ENCODE measurements at places on chromosomes 2 and 18.

DNA sequence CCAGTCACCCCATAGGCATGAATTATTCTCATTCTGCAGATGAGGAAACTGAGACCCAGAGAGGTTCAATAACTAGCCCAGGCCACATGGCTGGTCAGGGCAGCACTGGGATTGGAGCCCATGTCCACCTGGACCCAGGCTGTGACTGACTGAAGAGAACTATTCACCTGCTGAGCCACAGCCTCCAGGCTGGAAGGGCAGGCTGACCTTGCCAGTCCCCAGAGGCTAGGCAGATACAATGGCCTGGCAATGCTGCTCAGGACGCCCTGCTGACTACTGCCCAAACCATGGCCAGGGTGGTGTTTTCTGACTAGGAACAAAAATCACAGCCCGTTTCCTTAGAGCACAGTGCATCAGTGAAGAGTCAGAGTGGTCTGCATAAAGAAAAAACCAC is 36.8 kb downstream of the HS6ST1 start:
- no peak for DNase-seq

- DNase-seq: no peak
These were observed 172.5 kb upstream of the CREB1 start for GRCh38 chr2:207357216-207357615.

GRCh38 chr18:79507546-79508480 is 112.1 kb downstream of the NFATC1 start:
- no peak for DNase-seq

DNA sequence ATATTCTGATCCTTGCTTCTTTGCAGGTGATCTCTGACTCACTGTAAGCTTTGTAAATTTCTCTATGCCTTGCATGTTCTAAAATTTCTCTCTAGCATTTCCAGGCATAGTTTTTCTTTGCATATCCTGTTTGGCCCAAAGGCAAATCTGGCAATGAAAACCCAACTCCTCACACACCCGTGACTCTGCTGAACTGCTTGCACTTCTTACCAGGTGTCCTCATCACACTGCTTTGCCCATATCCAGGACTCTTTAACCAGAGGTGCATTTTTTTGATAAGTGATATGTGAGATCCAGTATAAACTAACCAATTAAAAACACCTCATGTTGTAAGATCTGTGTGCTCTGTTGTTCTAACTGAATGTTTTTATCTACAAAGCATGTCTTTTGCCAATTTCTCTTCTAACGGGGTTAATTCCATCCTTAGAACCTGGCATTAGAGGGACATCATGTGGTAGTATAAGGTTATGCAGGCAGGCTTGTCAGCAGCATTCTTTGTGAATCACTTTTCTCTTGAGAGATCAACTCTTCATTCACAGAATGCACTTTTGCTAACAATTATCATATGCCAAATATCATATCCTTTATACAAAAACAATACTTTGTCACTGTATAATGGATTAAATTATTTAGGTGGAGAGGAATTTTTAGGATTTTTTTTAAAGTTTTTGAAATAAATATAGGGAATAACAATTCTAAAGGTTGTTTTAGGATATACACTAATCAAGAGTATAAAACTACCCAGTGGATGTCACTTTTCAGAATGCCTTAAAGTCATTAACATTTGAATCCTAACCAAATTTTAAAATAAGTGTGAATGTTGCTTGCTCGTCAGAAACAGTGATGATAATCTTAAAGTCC is 20.8 kb upstream of the TMX3 start:
- DNase-seq: no peak

DNA sequence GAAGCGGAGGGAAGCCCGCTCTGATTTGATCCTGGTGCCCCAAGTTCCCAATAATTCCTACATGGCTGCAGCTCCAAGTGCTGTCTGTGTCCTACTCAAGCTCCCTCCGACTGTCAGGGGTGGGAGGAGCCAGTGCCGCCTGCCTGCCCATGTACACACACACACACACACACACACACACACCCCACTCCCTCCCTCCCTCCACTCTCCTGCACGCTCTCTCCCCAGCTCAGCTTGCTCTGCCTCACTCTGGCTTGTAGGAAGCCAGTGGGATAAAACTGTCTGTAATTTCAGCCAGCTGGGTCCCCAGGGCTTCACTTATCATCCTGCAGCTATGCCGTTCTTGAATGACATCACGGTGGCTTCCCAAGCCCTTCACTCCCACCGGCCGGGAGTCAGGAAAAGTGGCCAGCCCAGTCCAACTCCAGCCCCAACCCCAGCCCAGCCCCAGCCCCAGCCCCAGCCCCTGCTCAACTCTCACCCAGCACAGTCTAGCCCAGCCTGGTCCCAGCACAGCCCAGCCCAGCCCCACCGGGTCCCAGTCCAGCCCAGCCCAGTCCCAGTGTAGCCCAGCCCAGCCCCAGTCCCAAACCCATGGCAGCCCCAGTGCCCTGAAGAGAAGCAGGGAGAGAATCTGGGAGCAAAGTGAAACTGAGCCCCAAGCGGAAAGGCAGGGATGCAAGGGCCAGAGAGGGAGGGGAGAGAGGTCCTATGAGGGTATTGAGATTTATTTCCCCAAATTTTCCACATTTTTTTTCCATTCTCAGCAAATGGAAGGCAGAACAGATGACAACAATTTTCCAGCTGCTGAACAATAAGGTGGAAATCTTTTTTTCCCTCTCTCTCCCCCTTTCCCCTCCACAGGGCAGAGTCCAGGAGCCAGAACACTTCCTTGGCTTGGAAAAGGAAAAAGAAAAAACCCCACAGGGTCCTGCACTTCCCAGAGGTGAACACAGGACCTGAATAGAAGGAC is 144.0 kb downstream of the TNS1 start:
- DNase-seq: no peak

DNA sequence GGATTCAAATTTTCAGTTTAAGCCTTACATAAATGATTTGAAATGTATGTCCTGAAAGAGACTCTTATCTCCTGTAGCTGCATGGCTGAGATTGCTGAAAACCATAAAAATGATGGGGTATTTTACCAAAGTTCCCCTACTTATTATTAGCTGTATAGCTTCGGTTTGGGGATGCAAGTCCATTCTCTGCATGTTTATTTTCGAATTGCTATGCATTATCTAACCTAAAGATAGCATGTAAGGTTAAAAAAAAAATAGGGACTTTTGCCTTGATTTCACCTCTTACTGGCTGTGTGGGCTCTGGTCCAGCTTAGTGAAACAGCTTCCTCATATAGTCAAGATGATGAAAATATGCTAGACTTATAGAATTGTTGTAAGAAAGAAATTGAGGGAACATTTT is 14.0 kb upstream of the ACOXL start:
- DNase-seq: no peak

GRCh38 chr2:119283873-119284331 is 60.3 kb downstream of the STEAP3 start:
- no peak for DNase-seq

GRCh38 chr2:72147303-72147971 is at the start of gene CYP26B1:
CYP26B1 (minus strand) TSS chr2:72147862; CDS start chr2:72147834, 28 bp downstream.
- no peak for DNase-seq

DNA sequence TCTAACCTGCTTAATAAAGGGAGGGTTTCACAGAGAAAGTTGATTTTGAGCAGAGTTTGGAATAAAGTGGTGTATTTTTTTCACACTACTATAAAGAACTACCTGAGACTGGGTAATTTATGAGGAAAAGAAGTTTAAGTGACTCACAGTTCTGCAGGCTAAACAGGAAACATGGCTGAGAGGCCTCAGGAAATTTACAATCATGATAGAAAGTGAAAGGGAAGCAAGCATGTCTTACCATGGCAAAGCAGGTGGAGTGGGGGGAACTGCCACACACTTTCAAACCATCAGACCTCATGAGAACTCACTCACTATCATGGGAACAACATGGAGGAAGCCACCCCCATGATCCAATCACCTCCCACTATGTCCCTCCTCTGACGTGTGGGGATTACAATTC is 546.7 kb downstream of the EPHA4 start:
- no peak for DNase-seq

GRCh38 chr2:190791347-190791975 is 89.2 kb upstream of the GLS start:
- DNase-seq: no peak

DNA sequence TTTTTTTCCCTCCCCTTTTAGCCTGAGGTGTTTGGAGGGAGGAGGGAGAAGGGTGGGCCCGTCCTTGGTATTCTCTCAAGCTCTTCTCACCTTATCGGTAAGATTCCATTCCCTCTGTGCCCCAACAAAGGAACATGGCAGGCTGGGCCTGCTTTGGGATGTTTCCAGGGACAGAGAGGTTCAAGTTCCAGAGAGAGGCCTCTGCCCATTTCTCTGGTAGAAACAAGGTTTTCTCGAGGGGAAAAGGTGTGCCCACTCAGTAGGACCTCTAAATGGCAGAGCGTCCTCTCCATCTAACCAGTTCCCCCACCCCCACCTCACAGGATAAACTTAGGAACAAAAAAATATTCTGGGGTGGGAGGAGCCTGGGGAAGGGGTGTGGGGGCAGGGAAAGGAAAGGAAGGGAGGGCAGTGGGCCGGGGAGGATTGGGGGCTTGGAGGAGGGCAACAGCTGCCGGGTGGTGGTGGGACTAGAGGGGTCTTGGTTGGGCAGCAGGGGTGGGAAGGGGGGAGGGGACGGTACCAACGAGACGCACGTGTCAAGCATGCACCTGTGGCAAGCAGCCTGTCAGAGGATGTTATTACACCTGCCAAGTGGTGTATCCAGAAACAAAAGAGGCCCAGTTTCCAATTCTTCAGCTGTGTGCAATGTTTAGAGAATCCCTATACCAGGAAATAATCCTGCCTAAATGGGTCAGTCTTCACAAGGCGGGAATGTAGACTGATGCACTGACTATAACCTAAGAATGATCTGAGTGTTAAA is 2.1 kb downstream of the PCBP1 start:
- no peak for DNase-seq

- DNase-seq: peak; percentile 70
These were observed 97.8 kb downstream of the B3GNT2 start for GRCh38 chr2:62293490-62294271.

- DNase-seq: no peak
These were observed 105.0 kb downstream of the SMC6 start for GRCh38 chr2:17648581-17648980.

DNA sequence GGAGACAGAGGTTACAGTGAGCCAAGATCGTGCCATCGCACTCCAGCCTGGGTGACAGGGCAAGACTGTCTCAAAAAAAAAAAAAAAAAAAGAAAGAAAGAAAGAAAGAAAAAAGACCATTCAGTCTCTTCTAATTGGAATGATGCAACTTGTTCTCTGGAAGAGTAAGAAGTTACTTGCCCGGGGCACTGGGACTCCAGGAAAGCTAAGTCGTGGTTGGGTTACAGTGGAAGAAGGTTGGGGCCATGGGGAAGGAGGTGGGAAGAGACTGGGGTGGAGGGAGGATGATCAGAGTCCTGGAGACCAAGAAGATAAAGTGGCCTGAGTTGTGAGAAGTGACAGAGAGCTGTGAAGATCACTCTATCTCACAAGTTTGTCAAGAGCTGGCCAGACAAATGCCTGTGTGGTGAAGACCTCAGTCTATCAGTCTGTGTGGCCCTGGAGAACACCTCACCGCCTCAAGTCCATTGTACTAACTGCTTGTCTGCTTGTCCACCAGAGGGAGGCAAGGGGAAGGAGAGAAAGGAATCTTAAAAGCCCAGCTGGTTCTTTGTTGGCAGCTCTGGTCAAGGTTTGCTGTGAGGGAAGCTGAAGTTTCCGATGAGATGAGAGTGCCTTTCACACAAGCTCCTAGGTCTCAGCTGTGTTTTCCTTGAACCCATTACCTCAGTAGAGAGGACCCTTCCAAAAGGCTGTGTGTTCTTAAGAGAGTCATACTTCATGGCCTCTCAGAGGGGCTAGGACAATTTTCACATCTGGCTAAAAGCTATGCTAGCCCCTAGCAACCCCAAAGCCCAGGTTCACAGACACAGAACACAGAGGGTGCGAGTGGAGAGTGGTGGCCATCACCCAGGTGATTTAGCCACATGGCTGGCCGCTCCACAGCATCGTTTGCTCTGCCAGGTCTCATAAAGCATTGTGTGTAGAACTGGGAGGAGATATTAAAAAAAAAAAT is 72.0 kb upstream of the TMEM178A start:
- DNase-seq: peak; percentile 70

DNA sequence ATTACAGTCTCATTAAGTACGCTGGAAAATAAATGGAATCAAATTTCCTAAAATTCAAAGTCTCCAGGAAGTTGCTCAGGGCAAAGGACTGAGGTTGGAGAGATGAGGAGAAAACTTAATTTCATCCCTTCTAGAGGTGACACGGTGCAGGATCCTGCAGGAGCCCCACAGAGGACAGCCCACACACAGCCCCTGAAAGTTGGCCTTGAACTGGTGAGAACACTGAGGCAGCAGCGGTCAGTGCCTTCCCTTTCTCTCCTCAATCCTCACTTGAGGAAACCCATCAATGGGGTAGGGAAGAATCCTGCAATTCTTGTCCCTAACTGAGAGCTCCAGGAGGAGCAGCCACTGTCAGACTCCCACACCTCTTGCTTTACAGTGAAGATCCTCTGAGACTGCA is 37.5 kb downstream of the LOXHD1 start:
- DNase-seq: no peak

GRCh38 chr2:229268626-229269025 is 2.5 kb downstream of the PID1 start:
- no peak for DNase-seq

GRCh38 chr2:221034973-221035372 is 537.1 kb downstream of the EPHA4 start:
- no peak for DNase-seq

- DNase-seq: no peak
These were observed 253.4 kb upstream of the ZSWIM2 start for GRCh38 chr2:187102381-187102780.

DNA sequence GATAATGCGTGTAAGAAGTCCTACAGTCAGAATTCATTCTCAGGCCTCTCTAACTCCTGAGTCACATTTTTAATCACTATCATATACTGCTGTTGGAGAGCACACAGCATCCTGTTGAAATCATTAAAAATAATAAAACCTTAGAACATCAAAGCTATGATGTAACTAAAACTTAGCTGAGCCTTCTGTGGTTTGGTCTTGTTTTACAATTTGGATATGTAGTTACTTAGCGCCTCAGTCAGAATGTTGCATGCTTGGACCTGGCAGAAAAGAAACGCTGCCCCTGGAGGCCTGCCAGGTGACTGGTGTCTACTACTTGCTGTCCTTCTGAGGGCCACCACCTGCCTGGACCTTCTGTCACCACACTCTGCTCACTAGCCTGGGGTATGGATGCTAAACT is 261.1 kb upstream of the RASGRP3 start:
- DNase-seq: no peak

DNA sequence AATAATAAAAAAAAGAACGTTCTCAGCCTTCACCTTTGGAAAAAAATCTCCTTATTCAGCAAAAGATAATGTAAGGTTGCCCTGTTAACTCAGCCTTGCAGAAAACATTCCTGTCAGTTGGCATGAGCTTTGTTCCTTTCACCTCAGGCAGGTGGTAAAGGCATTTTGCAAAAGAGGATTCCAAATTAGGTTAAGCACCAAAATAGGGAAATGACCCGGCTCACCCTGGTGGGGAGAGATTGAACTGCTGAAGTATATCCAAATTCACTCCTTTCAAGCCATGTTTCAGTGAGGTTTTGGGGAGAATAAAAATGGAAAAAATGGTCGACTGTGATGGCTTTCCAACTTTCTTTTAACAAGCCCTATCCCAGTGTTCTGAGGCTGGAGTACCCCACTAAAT is 1988.8 kb upstream of the PIK3C3 start:
- no peak for DNase-seq

GRCh38 chr2:158313734-158314133 is 142.8 kb downstream of the CCDC148 start:
- DNase-seq: no peak
